ENCODE measurements at places on chromosomes 1 and 21.

- no peak for DNase-seq
Measured at GRCh38 chr1:240235521-240236288, 144.0 kb downstream of the FMN2 start.

DNA sequence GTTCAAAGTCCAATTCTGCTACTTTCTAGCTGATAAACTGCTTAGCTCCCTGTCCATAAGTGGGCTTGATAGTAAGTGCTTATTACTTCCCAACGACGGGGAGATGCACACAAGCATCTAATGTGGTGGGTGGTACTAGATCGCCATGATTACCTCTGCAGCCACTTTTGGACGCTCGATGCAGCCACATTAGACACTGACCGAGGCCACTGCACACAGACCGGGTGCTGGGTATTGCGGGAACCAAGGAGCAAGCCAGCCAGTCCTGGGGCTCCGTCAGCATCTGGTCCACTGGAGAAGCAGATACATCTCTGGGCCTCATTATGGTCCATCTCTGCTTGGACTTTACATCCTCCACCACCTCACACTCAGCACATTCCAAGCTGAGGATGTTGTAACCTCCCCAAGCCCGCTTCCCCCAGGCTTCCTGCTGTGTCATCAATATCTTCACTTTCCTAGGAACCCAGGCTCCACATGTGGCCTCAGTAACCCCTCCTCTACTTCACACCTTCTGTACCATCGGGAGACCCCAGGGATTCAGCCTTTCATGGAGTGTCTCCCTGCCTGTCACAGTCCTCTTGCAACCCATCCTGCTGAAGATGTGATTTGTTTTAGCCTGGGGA, 48.2 kb downstream of the RHOU start:
- DNase-seq = no peak

GRCh38 chr1:197200272-197200899, 53.9 kb upstream of the ASPM start:
- no peak for DNase-seq

- DNase-seq = no peak
Measured at GRCh38 chr1:36207339-36207738, 16.9 kb upstream of the THRAP3 start.

DNA sequence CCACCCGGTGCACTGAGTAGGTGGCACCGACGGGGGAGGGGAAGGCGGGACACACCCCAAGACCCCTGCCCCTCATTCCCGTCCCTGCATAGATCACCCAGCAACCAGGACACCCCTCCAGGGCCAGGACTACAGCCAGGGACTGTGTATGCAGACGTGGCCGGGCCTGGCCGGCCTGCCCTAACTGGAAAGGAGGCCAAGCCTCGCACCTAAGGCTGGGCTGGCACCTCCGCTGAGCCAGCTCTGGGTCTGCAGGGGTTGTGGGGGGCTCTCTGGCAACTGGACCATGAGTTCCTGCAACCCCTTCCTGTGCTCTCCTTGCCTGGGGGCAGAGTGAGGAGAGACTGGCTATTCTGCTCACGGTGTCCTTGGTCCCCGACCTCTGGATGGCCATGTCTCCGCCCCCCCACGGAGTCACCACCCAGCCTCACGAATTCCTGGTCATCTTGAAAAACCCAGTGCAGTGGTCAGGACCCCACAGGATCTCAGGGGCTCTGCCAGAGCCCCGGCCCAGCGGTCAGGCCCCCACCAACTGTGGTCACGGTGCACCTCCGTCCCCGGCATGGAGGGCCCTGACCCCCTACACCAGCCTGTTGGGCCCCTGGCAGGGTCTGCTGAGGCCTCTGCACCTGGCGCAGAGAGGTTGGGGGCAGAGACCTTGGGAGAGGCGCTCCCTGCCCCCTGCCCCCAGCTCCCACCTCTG, 1.1 kb upstream of the FNDC10 start:
- no peak for DNase-seq

DNA sequence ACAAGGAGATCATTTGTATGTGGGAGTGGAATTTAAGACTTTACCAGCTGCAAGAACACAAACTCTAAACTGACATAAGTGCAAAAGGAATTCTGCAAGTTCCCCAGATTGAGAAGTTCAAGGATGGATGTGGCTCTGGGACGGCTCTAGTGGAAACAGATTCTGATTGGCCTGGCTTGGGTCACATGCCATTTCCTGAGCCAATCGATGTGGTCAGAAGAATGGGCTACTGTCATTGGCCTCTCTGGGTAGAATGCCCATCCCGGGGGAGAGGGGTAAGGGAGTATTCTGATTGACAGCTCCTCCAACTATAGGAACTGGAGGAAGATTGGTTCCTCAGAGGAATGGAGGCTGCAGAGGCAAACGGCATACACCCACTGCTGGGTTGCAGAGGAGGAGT, 6.0 kb upstream of the IFNLR1 start:
- no peak for DNase-seq

DNA sequence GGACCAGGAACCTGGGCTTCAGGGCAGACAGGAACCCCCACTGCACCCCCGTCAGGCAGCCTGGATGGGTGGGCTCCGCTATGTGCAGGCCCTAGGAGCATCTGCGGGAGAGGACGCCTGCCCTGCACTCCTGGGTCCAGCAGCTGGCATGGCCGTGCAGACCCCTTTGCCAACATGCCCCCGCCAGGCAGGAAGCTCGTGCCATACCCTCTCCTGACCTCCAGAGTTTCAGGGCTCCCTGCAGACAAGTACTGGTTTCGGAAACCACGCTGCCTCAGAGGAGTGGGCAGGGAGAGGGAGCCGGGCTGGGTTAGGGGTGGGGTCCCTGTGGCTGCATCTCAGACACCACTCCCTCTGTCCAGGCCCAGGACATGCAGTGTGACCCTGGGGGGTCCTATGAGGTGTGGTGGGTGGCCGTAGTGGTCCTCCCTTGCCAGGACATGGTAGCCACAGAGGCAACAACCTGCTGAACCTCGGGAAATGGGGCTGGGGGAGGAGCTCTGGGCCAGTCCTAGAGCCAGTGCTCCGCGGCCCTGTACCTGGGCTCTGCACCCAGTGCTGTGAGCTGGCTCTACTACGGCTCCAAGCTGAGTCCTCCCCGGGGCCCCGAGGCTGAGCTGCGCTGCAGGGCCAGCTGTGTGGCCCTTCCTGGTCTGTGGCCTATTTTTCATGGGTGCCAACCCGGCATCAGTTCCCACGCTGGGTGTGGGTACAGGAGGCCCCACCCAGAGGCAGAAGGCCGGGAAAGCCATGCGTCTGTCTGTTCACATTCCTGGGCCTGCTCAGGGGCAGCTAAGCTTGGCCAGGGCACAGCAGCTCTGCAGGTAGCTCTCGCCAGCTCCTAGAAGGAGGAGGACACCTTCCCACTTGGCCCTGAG, 1.4 kb downstream of the PLEKHN1 start:
- DNase-seq = no peak

GRCh38 chr1:26083208-26083607, 15.8 kb upstream of the TRIM63 start:
- no peak for DNase-seq

DNA sequence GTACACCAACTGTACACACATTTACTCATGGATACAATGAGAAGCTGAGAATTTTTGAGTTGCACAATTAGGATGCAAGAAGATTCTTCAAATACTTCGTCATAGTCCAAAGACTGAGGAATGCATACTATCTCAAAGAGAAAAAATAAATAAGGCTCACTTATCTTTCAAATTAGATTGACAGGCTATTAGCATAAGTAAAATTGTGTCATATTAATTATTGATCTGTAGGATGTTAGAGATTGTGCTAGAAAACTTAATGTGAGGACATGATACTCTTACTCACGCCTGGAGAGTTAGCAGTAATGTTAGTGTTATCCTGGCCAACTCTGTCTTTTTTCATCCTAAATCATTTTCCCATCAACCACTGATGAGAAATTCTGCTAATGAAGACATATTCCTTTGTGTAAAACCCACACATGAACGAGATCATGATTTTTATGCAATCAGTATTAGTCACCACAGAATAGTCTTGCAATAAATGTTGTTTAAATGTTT, 659.0 kb downstream of the LTN1 start:
- DNase-seq = no peak

GRCh38 chr21:27648560-27648959, 681.7 kb upstream of the ADAMTS5 start:
- peak; percentile 76 for DNase-seq

DNA sequence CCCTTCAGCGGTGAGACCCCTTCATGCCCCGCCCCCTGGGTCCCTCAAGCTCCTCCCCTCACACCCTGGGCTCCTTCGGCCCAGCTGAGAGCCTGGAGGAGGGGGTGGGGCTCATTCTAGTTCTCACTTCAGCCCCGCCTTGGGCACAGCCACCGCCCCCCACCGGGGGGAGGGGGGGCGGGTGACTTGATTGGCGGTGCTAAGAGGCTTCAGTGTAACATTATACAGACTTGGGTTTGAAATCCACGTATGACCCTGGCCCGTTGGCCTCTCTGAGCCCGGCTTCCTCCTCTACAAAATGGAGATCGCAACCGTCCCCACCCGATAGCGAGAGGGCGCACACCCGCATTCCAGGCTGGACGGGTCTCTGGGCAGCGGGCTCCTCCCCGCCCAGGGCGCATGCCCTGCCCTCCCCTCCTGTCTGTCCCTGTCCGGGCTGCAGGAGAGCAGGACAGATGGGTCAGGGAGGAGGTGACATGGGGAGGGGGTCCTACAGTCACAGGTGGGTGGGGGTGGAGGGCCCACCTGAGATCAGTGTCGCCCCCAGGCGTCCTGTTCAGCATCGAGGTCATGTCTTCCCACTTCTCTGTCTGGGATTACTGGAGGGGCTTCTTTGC, 5.1 kb downstream of the CLCNKB start:
- DNase-seq = peak; percentile 28

GRCh38 chr1:82177192-82177591, 376.5 kb downstream of the ADGRL2 start:
- DNase-seq = peak; percentile 48

DNA sequence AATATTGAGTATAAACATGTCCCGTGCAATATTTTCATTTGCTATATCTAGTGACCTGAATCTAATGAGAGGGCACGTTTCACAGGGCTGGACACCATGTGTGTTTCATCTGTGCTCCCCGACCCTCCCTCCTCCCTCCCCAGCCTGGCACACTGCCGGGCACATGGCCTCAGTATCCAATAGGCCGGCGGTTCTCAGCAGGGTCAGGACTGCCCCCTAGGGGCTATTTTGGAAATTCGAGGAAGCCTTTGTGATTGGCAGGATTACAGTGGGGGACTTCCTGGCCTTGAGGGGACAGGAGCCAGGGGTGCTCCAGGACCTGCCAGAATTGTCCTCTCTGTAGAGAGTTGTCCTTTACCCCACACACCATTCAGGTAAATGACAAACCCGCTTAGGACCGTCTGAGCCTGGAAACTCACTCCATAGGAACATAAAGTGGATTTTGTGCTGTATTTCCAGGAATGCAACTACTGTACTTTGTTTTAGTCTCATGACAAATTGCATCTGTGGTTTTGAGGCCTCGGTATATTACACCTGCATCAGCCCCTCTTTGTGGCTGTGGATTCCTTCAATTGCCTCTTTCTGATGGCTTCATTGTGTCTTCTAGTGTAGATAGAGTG, 109.5 kb upstream of the SIM2 start:
- DNase-seq = peak; percentile 34

DNA sequence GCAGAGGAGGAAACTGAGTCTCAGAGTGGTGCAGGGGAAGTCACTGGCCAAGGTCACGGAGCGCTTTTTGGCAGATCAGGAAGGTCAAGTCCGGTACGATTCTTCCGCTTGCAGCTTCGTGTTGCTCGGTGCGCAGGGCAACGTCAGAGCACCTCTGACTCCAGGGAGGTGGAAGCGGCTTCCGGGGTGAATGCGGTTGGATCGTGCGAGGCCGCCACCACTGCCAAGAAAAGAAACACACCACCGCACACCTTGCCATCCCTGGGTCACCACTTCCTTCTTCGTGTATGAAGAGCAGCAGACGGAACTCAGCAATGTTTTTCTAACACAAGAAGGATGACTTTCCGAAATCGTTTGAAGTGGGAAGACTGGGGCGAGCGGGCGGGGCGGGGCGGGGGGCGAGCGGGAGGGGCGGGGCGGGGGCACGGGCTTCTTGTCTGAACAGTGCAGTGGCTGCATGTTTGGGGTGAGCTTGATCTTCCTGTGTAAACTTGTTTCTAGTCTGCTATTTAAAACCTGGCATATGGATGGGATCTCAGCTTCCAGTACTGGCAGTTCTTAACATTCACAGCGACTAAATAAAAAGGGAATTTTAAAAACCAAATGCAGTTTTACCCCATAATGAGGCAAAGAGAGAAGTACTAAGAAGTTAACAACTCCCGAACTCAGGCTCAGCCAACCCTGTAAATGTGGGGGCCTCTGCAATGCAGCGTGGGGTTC, 300.0 kb downstream of the RRAGC start:
- DNase-seq = peak; percentile 16

- DNase-seq = no peak
Measured at GRCh38 chr1:225842788-225843425, 33.0 kb downstream of the EPHX1 start.

- DNase-seq = no peak
Measured at GRCh38 chr1:31509124-31510072, 66.9 kb upstream of the TINAGL1 start.

DNA sequence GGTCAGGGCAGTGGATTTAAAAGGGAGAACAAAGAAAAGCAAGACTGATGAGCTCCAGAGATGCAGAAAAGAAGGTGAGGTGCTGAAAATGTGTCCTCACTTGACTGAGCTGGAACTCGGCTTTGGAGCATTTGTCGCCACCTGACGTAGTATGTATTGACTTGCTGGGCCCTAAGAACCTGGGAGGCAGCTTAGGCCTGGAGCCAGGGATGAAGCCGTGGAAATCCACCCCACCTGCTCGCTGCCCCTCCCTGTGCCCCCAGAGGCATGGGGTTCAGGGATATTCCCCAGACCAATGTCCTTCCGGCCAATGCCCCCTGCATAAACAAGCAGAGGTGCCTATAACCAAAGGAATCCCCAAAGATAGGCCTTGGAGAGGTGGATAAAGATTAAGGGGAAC, 14.3 kb downstream of the MRAP start:
- no peak for DNase-seq

GRCh38 chr21:38950435-38951094, 144.8 kb downstream of the ETS2 start:
- no peak for DNase-seq

DNA sequence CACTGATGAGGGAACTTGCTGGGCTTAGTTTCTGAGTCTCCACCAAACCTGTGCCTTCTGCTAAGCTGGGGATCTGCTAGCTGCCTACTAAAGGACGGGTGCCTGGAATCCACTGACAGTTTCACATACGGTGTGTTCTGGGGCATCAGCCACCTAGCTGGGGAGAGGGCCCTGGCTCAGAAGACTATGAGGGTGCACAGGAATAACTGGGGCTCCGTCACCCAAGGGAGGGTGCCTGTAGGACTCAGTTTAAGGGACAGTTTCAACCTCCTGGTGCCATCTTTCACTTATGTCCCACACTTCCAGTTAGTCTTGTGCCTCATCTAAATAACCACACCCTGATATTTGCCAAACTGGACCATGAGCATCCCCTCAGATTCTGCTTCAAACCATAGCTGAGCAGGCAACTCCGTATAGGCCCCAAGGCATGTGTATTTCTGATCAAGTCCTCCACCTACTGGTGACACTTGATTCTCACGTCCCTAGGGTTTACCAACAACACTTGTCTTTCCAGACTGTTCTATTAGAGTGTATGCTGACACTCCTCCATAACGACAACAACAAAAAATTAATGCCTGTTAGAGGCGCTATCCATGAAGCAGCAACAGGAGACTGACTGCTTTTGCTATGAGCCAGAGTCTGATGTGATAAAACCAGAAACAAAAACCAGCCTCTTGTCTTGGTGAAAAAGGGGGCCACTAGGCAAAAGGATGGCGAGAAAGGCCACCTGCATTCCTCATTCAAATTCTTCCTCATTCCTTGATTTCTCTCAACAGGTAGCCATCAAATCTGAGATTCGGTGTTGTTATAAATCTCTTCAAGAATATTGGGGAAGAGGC, 55.0 kb upstream of the PAXBP1 start:
- DNase-seq = no peak

GRCh38 chr1:88394958-88395357, 289.1 kb upstream of the PKN2 start:
- DNase-seq = no peak
